ENCODE measurements at places on chromosomes 7 and 10. TPM values are rescaled to one million over a fixed set of nuclear protein-coding genes. Genes with fewer than 3 reads are reported as not detected.

The VGF gene
- polyA plus RNA-seq: 0.14 TPM

The TMEM229A gene
- not detected for polyA plus RNA-seq

The TSPAN33 gene
- polyA plus RNA-seq: 5.6 TPM

The SORBS1 gene
- 380 TPM for polyA plus RNA-seq

The PARG gene
- polyA plus RNA-seq: 3.5 TPM

The FBH1 gene
- 59.1 TPM for polyA plus RNA-seq

The DYDC2 gene
- polyA plus RNA-seq: not detected

The MKRN1 gene
- 45.2 TPM for polyA plus RNA-seq

The NPC1L1 gene
- 0.03 TPM for polyA plus RNA-seq

The SMO gene
- 1.7 TPM for polyA plus RNA-seq

The MEOX2 gene
- 6.8 TPM for polyA plus RNA-seq

The ATOH7 gene
- not detected for polyA plus RNA-seq

The PAPSS2 gene
- 5.8 TPM for polyA plus RNA-seq

The SPDYE9 gene
- polyA plus RNA-seq: not detected

The SPDYE2B gene
- not detected for polyA plus RNA-seq

The VAX1 gene
- not detected for polyA plus RNA-seq

The GDF10 gene
- polyA plus RNA-seq: 0.19 TPM

The PILRA gene
- polyA plus RNA-seq: 1.8 TPM

The MAGI2 gene
- polyA plus RNA-seq: 2.2 TPM

GRCh38 chr7:143492799-143493739 lies 15.4 kb downstream of the TAS2R41 start:
- no peak for DNase-seq

DNA sequence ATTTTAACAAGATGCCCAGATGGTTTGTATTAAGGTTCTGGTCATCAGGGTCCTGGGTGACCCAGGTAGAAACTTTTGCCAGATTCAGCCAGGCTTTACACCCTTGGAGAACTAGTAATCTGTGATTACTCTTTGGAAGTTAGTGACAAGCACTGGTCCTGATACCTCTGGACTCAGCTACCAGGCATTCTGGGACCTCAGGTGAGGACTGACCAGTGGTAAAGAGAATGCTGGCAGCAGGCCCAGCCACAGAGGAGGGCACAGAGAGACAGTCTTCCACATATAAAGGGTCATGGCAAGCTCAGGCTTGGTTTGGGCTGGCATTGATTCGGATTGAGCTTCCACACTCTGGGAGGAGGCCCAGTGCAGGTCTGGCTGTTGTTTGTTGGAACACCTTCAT lies 112.0 kb upstream of the CHST15 start:
- DNase-seq: no peak

DNA sequence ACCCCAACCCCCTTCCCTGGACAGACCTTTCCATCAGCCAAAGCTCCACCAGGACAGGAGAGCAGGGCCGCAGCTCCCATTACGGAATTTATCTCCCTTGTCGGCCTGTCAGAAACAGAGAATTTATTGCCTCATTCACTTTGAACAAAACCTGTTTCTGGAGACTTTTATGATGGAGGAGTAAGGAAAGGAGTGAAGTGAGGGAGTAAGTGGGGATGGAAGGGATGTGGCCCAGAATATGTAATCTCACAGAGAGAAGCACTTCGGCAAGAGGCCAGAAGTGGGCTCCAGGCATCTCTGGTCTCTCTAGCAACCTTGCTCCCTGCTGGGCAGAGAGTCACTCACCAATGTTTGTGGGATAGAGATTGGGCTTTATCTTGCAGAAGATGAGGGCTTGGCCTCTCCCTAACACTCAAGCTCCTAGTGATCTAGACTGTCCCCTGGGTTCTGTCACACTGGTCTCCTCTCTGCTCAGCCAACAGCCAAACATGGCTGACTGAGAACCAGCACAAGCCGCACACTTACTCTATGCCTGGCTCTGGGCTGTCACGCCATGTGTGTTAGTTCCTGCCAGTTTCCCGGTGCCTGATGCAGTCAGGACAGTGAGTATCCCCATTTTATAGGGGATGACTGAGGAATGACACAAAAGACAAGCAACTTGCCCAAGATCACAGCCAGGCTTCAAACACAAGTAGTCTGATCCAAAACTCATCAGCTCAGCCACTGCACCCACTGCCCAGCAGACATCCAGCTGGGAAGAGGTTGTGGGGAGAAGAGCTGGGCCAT lies 149.4 kb upstream of the ZMIZ1 start:
- no peak for DNase-seq

GRCh38 chr10:132455986-132456847 lies 59.2 kb downstream of the PWWP2B start:
- peak; percentile 24 for DNase-seq

DNA sequence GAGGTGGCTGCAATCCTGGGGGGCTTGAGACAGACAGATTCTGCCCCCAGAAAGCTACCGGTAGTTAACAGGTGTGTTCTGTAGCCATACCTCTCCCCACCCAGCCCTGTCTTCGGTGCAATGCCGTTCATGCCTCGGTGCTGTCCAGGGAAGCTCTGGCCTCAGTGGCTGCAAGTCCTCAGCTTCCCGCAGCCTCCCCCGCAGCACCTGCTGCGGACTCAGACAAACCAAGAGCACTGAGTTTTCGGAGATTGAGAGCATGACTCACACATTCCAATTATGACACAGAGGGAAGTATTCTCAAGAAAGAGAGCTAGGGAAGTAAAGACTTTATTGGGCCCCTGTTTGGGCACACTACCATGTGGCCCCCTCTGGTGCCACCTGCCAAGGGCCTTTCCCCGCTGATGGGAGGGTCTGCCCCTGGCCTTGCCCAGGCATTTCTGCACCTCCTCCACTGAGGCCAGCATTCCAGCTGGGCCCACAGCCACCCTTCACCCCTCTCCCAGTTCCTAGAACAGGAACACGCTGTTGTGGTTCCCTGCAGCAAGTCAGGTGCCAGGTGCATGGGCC lies 30.2 kb upstream of the EZH2 start:
- no peak for DNase-seq

DNA sequence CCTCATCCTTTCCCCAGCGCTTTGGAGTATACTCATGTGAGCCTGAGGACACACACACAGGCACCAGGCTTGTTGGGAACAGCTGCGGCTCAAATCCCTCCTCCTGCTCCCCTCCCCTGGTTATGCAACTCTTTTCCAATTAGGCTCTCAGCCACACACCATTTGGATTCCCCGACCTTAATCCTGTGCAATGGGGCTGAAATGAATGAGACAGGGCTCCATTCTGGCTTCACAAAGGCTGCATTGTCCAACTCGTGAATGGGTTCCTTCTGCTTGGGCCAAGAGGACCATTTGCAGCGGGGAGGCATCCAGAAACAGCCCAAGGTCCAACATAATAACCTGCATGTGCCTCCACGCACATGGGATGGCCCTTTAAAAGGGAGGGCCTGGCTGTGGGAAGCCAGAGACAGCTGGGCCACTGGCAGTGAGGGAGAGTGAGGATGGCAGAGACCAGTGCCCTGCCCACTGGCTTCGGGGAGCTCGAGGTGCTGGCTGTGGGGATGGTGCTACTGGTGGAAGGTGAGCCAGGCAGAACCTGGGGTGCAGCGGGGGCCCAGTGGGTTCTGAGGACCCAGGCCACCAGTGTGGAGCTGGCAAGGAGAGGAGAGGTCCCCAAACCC lies at the start of gene RGR:
Gene RGR (plus strand): TSS at position 403 of the 620 bp plus-strand sequence. CDS start 38 bp downstream, at position 441.
- peak; percentile 49 for DNase-seq

- DNase-seq: no peak
These were observed 316.3 kb downstream of the FRMD4A start for GRCh38 chr10:14014423-14014822.

- DNase-seq: no peak
These were observed 182.6 kb downstream of the TCF7L2 start for GRCh38 chr10:113132591-113133121.

- DNase-seq: no peak
These were observed 174.4 kb downstream of the ARID5B start for GRCh38 chr10:62075912-62076311.

- DNase-seq: peak; percentile 48
These were observed 6.5 kb downstream of the DUSP5 start for GRCh38 chr10:110504111-110504735.

DNA sequence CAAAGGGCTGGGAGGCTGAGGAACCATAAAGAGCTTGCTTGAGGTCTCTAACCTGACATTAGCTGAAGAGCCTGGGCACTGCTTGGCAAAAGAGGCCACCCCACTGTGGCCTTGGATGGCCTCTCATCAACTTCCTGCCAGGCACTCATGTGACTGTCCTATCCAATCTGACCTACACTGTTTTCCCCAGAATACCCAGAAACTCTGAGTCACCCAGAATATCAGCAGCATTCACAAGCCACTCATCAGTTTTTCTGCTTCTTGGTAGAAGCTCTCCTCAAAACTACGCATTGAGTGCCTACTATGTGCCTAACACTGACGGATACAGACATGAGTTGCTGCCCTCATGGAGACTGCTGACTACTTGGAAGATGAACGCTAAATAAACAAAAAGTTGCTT lies 4.1 kb upstream of the NT5C2 start:
- peak; percentile 59 for DNase-seq

DNA sequence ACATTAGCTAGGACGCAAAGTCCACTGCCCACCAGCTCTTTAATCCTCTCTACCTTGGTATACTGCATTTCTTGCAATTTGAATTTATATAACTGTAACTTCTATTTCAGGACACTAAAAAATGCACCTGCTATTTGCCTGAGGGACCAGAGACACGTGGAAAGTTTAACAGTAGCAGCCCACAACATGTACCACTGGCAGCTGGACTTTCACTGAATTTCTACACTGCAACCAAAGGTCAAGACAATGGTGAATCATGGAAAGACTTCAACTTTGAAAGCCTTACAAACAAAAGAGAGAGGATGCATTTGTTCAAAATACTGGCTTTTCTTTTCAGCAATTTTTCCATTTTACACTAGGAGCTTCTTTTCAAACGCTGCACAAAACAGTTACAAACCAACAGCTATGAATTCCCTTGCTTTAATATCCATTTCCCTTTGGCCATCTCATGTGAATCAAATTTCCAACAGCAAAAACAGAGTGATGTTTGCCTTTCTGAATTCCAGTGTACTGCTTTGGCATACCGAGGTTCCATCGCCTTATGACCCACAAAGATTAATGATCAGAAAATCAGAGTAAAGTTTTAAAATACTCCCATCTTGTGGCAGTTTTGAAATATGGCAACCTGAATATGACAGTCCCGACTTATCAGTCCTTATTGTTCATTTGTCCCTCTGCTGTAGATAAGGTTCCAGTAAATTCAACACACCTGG lies 29.9 kb upstream of the HNRNPH3 start:
- DNase-seq: no peak

DNA sequence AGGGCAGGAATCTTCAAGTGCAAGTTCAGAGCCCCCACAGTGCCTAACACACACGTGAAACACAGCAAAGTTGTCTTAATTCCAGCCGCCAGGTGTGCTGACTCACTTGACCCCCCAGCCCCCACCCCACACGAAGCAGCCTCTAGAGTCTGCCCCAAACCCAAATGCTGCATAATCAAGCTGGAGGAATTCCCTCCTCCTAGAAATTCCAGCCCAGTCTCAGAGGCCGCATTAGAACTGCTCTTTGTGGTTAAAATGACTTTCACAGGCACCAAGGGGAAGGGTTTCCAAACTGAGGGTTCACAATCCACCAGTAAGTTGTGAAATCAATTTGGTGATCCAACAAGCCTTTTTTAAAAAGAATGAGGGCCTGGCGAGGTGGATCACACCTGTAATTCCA lies 67.0 kb upstream of the PLXNA4 start:
- no peak for DNase-seq

GRCh38 chr7:66549466-66549865 lies 79.2 kb upstream of the KCTD7 start:
- no peak for DNase-seq

DNA sequence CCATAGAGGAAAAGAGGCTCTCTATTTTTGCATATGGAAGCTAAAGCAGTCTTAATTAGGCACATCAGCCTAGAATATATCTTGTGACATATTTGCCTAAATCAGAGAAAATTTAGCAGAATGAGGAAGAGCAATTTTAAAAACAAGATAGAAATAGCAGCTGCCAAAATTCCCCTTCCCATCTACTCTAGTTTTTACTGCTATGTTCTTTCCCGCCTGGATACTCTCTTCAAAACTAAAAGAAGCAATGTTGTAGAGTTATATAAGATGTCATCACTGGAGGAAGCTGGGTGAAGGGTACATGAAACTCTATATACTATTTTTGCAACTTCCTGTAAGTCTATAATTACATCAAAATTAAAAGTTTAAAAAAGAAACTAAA lies 87.0 kb downstream of the ARMH3 start:
- DNase-seq: no peak

- no peak for DNase-seq
These were observed 53.0 kb downstream of the TMEM229A start for GRCh38 chr7:123979876-123980275.

GRCh38 chr7:50785346-50785745 lies 2.6 kb upstream of the GRB10 start:
- no peak for DNase-seq

DNA sequence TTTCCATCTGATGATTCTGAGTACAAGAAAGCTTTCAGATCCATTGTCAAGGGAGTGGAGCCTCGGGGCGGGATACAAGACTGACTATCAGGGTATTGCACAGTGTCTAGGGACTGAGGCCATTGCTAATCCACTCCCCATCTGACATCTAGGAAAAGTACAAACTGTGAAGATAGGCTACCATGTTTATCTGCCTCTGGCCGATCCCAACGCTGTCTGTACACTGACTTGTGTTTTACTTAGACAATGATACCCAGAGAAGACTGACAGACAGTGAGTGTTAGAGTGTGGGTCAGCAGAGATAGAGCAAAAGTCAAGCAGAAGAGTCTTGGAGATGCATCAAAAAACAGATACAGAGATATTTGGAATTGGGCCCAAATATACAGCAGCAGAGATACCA lies 3.1 kb upstream of the SLC13A4 start:
- DNase-seq: no peak

GRCh38 chr7:44292876-44293560 lies 32.4 kb downstream of the CAMK2B start:
- peak; percentile 9 for DNase-seq

- DNase-seq: no peak
These were observed 33.2 kb downstream of the HIF1AN start for GRCh38 chr10:100568912-100569311.

DNA sequence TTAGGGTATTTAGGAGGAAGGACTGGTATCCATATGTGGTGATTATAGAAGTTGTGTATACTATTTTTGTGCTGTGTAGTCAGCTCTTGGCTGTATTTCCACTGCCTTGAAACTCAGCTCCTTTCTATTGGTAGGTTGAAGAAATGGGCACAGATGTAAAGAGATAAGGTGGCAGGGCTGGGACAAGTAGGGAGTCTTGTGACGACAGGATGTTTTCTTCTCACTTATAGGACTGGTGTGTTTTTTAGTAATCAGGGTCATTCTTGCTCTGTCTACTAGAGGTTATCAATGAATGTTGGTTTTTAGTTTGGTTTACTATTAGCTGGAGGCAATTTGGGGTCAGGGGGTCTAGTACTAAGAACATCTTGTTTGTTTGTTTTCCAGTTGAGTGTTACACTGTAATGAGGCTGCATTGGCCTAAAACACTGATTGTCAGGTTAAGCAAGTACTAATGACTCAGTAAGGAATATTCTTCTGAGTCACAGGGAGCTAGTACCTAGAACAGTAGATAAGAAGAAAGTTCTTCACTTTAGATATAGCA lies 11.8 kb downstream of the UBN2 start:
- no peak for DNase-seq
